H54 (cell line): ENCODE measurements at places on chromosomes 16 and 17.

DNA sequence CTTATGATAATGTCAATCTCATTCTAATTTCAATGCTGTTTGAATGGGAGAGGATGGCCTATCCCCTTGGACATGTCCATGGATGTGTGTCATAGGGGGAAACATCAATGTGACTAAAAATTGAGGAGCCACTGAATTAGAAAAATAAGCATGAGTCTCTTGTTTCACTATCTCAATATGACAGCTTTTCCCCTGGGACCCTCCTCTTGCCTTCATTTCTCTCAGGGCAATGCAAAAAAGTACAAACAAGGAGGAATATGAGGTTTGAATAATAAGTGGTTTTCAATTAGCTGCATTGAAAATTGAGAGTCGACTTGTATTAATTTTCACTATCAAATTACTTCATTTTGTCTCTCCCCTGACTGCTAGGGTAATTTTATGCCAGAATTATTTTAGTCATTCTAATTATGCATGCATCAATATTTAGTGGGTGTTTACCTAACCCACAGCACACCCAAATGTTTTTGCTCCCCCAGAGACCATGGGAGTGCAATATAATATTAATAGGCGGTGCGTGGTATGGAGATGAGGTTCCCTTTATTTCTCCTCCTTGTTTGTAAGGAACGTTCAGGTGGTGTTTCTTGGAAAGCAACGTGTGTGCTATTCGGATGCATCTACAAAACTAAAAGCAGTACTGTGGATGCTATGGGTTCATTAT, 6.8 kb upstream of the SDR42E1 start:
- no peak for DNase-seq

DNA sequence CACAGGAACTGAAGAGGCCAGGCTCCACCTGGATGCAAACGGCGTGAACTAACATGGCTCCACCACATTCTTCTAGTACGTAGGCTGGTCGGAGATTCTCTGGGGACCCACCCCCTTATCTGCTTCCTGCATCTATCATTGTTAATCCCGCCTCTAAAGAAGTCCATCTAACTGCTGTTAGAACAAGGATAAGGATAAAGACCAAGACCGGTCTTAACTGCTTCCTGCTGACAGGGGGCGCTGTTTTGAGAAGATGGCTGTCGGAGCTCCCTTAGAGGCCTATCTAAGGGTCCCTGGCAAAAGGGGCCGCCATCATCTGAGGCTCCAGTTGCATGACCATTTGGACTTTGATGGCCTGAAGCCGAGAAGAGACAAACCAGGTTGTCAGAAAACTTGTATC, 25.8 kb upstream of the TNFSF12 start:
- DNase-seq = no peak

DNA sequence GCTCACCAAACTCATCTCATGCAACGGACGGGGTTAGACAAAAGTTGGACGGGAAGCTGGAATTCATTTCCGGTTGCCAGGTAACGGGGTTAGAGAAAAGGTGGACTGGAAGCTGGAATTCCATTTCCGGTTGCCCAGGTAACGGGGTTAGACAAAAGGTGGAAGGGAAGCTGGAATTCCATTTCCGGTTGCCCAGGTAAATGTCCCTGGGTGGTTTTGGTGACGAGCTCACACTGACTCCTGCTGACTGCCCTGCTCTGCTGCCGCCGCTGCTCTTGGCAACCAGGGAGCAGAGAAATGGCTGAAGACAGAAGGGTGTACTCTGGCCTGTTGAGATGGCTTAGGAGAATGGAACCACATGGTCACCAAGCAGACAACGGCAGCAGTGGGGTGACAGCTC, 170.3 kb upstream of the RPH3AL start:
- DNase-seq = no peak

- DNase-seq = no peak
These were observed 47.7 kb upstream of the MEAK7 start for GRCh38 chr16:84552135-84552534.

DNA sequence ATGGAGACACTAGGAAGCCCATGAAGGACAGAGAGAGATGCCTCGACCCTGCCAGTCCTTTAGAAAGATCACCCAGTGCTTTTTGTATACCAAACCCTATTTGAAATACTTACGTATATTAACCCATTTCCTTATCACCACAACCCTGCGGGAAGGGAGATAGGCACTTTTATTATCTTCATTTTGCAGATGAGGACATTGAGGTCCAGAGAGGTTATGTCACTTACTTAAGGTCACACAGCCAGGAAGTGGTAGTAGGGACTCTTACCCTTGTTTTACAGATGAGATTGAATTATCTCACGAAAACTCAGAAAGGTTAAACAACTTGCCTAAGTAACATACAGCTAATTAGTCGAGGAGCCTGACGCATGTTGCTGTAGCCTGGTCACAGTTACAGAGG, 38.2 kb downstream of the IL4R start:
- DNase-seq = no peak

DNA sequence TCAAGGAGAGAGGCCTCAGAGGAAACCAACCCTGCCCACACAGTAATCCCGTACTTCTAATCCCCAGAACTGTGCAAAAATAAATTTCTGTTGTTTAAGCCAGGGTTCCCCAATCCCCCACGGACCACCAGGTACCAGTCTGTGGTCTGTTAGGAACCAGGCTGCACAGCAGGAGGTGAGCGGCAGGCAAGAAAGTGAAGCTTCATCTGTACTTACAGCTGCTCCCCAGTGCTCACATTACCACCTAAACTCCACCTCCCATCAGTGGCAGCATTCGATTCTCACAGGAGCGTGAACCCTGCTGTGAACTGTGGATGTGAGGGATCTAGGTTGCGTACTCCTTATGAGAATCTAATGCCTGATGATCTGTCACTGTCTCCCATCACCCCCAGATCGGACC, 101.1 kb upstream of the CDC42EP4 start:
- DNase-seq = no peak

DNA sequence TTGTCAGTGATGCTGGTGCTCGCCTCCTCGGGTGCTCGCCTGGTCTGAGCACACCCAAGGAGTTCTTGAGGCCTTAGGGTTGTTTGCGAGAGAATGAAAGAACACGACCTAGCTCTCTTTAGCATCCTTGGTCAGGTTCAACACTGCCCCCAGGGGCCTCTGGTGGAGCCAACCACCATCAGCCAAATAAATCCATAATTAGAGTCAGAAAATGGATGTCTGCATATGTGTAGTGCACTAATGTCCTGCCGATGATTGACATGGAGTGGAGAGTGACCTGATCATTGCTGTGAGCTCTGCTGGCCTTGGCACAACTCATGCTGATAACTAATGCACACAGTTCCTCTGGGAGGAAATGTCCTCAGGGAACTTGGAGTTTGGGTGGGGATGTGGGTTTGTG, 8.2 kb upstream of the STH start:
- no peak for DNase-seq

GRCh38 chr16:25184771-25185170, 32.0 kb upstream of the AQP8 start:
- no peak for DNase-seq

DNA sequence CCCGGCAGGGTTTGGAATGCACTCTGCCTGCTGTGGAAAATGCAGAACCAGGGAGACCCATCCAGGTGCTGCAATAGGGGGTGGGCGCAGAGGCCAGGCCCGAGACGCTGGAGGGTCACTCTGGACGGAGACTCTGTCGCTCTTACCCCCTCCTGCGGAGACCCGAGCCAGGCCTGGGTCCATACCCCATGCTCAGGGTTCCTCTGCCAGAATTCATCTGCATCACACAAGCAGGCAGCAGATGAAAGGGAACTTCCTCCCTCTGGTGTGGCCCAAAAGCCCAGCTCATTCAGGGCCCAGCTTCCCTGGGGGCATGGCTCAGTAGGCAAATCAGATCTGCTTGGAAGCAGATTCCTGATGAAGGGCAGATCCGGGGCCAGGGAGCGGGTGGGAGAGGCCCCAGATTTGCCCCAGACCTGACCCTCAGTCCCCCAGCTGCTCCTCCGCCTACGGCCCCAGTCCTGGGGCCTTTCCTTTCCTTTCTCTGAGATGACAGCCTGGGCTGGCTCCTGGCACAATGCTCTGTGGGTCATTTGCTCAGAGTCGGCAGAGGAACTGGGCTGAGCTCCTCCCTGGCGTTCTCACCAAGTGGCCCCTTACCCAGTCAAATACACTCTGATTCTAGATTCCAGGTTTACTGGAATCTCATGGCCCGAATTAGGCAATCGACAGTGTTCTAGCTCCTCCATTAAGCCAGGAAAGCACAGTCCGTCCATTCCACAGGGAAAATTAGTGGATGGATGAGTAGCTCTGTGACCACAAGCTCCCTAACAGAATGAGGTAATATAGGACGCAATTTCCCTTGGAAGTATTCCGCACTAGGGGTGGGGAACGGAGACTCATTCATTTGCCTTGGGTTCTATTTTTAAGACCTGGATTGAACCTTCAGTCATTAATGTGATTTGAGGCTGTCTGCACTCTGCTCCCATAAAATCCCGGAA, 19.1 kb upstream of the RASD1 start:
- DNase-seq = no peak

GRCh38 chr16:87838643-87839541, 30.4 kb downstream of the SLC7A5 start:
- DNase-seq = no peak

- no peak for DNase-seq
These were observed 17.9 kb downstream of the ENGASE start for GRCh38 chr17:79092567-79092966.

GRCh38 chr16:56265746-56266145, 74.5 kb downstream of the GNAO1 start:
- DNase-seq = no peak

DNA sequence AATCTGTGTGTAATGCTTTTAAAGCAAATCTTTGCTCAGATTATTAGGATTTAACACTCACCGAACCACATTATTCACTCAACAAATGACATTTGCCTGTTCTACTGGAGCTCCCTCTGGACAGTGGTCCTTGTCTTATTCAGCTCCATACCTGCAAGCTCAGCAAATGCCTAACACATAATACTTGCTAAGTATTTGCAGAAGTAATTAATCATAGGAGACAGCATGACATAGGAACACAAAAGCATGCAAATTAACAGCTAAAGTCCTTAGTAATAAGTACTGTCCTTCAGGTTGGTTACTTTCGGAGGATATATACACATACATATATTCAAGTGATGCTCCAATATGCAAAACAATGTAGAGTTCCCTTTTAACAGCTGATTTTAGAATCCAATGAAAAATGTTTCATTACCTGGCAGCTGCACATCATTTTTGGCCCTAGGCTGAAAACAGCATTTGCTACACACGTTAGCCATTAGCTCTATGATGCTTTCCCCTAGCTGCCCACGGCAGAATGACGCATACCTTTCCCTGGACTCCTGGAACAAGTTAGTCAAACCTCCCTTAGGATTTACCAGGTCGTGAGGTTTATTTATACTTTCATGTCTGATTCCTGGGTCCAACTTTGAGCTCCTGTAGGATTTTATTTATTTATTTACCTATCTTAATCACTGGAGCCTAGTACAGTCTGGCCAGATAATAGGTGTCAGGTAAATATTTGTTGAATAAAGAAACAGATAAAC, 8.6 kb downstream of the BRD7 start:
- no peak for DNase-seq

GRCh38 chr17:64947152-64947551, 27.9 kb upstream of the LRRC37A3 start:
- no peak for DNase-seq

GRCh38 chr16:8899709-8900317, 17.7 kb downstream of the LITAFD start:
- DNase-seq = no peak

DNA sequence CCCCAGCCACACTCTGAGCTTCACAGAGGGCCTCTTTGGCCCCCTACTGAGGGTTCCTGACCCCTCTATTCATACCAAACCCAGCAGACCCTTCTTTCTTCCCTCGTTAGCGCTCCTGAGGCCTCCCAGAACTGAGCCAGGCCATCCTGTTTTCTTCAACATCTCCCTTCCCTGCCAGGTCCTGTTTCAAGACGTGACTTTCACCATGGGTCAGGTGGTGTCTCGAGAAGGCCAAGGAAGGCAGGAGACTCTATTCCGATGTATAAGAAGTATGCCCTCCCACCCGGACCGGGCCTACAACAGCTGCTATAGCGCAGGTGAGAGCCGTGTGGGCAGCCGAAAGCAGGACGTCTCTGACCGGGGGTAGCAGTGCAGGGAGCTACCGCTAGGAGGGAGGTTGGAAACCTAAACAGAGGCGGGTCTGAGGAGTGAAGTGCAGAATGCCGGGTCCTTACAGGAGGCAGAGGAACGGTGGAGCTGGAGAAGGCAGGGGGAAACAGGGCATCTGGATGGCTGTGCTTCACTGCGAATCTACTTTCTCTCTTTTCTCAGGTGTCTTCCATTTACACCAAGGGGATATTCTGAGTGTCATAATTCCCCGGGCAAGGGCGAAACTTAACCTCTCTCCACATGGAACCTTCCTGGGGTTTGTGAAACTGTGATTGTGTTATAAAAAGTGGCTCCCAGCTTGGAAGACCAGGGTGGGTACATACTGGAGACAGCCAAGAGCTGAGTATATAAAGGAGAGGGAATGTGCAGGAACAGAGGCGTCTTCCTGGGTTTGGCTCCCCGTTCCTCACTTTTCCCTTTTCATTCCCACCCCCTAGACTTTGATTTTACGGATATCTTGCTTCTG, 1.3 kb upstream of the SENP3 start:
- DNase-seq = no peak

DNA sequence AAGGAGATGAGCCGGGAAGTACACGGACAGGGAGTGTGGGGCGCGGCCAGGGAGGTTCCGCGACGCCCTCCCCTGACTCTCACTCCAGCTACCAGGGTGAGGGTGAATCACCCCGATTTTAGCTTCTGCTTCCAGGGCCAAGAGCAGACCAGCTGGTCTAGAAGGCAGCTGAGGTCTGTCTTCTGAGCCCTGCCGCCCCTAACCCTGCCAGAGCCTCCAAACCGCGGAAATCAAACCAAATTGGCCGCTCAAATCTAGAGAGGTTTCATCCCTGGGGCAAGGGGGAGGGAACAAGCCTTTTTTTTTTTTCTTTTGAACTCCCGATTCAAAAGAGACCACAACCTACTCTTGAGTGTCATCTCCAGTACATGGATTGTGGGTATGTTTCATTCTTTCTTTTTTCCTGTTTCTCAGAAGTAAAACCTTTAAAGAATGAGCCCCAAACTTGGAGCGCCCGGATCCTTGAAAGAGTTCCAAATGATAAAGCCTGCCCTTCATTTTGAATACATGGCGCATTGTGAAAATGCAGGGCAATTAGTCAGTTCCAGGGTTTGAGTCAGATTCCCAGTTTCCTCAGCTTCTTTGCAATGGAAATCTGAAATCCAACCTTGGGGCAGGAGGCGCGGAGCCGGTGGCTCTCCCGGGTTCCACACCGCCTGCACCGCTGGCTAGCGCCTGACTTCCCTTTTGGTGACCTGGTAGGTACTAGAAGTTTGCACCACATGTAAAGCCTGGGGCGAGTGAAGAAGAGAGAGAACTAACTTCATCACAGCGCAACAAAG, 16.5 kb upstream of the ZFHX3 start:
- peak; percentile 97 for DNase-seq
